ENCODE measurements at places on chromosomes 1 and 21. TPM values are rescaled to one million over a fixed set of nuclear protein-coding genes. Genes with fewer than 3 reads are reported as not detected.

DNA sequence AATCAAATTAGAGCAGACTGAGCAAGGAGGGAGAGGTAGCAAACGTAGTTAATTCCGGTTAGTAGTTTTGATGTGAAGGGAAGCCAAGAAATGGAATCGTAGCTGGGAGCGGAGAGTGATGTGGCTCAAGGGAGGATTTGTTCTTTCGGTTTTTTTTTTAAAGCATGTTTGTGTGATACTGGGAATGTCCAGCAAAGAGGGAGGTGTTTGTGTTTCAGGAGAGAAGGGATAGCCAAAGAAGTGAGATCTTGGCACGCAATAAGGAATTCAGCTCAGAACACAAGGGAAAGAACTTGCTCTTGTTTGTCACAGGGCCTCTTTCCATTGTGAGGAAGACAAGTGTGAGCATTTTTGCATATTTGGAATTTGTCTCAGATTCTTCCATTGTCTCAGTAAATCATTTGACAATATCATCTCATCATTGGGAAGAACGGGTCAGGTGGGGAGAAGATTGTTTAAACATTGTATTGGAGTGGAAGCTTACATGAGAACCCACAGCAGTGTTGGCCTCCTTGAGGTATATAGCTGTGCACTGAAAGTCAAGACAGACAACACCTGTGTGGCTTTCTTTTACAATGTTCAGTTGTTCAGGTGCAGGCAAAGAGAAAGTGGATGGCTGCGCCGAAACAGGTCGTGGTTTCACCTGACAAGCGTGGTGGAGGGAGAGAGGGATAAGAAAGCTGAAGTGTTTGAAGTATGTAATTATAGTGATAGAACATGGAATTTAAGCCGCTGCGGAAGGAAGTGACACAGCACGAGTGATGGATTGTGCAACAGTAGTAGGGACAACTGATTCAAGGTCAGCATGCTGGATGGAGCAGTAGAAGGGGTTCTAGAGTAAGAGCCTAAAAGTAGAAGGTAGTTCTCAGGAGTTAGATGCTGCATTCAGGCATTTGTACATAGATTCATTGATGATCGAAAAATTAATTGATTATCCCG, 25.4 kb downstream of the FMN2 start:
- H3K4me3 ChIP-seq = no peak overlapping the region
- H3K36me3 ChIP-seq = no peaks in the 10 kb centered on the region
- H3K27me3 ChIP-seq = no peaks in the 10 kb centered on the region
- DNase-seq = no peak
- H3K4me1 ChIP-seq = no peaks in the 10 kb centered on the region
- H3K27ac ChIP-seq = no peak overlapping the region

DNA sequence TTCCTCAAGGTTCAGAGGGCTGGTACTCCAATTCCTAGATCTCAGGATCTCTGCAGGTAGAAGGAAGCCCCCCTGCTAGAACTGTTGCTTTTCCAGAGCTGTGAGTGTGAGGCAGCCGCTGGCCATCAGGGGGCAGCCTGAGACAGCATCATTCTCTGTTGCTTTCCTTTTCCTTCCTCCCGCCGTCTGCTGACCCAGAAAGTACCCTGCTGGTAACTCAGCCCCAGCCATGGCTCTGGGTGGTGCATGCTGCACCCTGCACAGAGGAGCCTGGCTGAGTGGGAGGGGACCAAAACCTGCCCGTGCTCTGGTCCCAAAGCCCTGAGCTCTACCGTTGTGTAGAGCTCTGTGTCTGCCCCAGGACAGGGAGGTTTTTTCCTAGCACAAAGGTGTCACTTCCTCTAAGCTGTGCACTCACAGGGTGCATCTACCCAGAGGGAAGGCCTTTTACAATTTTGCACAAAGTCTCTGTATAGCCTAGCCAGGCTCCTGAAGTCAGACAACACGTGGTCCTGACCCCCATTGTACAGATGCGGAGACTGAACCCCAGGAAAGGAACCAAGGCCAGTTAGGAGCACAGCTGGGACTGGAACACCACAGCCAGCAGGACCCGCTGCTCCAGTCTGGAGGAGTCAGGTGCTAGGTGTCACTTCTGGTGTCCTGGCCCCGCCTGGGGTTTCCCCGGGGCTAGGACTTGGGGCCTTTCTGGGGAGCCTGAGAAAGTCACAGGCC, 5.6 kb upstream of the FAM131C start:
- peaks cover 15% of the 10 kb centered on the region for H3K4me1 ChIP-seq
- H3K27me3 ChIP-seq = peaks cover 5% of the 10 kb centered on the region
- H3K36me3 ChIP-seq = no peaks in the 10 kb centered on the region
- DNase-seq = peak; percentile 77
- peak overlapping the region; percentile 27 for H3K27ac ChIP-seq

GRCh38 chr1:116886291-116886878, 23.3 kb upstream of the PTGFRN start:
- no peaks in the 10 kb centered on the region for H3K4me1 ChIP-seq
- no peak overlapping the region for H3K4me3 ChIP-seq
- DNase-seq = no peak
- no peak overlapping the region for H3K27ac ChIP-seq

- H3K4me1 ChIP-seq = no peaks in the 10 kb centered on the region
- DNase-seq = no peak
- H3K4me3 ChIP-seq = no peak overlapping the region
- H3K27ac ChIP-seq = no peak overlapping the region
- H3K27me3 ChIP-seq = no peaks in the 10 kb centered on the region
These were observed 246.4 kb upstream of the PTBP2 start for GRCh38 chr1:96474985-96475743.

The LMX1A gene
- total RNA-seq = 0.05 TPM

GRCh38 chr1:48470950-48471690, 884 bp downstream of the SPATA6 start:
- H3K27me3 ChIP-seq = peaks cover 14% of the 10 kb centered on the region
- H3K27ac ChIP-seq = peak overlapping the region; percentile 83
- H3K4me3 ChIP-seq = peak overlapping the region; percentile 67
- peaks cover 4% of the 10 kb centered on the region for H3K4me1 ChIP-seq

The DENND2C gene
- 0.47 TPM for total RNA-seq

DNA sequence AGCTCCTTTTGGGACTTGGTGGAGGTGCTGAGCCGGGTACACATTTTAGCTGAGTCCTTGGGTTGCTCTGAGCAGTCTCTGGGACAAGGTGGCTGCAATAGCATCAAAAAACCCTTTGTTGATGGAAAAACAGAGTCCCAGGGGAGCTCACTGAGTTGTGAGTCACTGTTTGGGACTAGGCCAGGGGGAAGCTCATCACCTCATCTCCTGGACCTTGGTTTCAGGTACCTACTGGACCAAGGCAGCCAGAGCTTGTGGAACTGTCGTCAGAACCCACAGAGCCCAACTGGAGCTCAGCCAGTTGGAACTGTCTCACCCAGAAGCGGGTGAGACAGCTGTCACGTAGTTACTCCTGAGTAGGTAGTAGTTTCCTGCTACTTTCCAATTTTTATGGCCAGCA, 146.7 kb downstream of the HLX start:
- H3K27me3 ChIP-seq = no peaks in the 10 kb centered on the region
- no peak overlapping the region for H3K27ac ChIP-seq
- DNase-seq = no peak
- no peaks in the 10 kb centered on the region for H3K4me1 ChIP-seq

Data from thymus (tissue), 14 donors.